ENCODE measurements at places on chromosomes 1 and 21. TPM values are rescaled to one million over a fixed set of nuclear protein-coding genes. Genes with fewer than 3 reads are reported as not detected.

The G0S2 gene
- not detected for total RNA-seq

The IER5 gene
- total RNA-seq, result 76.5 TPM

The C1QTNF12 gene
- total RNA-seq, result 1.8 TPM

The RGS7 gene
- 0.37 TPM for total RNA-seq

The TMEM82 gene
- not detected for total RNA-seq

The MFAP2 gene
- 16.7 TPM for total RNA-seq

The CYP4A22 gene
- not detected for total RNA-seq

The FCMR gene
- total RNA-seq, result 11.7 TPM

DNA sequence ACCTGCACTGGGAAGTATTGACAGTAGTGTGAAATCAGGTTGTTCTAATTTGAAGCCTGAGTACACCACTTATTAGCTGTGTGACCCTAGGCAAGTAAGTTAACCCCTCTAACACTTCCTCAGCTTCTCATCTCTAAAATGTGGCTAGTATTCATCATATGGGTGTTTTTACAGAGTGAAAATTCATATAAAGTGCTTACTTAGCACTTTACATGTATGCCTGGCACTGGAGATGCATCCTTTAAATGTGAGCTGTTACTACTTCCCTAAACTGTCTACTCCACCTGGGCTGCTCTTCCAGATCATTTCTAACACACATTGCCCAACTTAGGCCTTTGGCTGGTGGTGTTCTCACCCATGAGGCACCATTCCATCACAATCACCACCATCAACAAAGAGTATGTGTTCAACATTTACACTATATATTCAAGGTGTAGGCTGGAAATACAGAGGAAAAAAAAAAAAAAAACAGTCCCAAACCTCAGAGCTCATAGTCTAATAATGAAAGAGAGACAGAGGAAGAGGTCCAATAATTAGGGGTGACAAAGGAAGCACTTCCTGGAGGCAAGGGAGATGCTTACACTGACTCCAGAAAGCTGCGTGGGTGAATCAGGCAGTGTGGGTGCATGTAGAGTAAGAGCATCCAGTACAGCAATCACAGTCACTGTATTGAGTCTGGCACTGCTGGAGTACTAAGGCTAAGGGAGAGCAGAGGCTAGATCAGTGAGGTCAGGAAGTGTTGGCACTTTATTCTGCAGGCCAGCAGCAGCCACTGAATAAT is 3.6 kb downstream of the STX6 start:
- no peak for DNase-seq

DNA sequence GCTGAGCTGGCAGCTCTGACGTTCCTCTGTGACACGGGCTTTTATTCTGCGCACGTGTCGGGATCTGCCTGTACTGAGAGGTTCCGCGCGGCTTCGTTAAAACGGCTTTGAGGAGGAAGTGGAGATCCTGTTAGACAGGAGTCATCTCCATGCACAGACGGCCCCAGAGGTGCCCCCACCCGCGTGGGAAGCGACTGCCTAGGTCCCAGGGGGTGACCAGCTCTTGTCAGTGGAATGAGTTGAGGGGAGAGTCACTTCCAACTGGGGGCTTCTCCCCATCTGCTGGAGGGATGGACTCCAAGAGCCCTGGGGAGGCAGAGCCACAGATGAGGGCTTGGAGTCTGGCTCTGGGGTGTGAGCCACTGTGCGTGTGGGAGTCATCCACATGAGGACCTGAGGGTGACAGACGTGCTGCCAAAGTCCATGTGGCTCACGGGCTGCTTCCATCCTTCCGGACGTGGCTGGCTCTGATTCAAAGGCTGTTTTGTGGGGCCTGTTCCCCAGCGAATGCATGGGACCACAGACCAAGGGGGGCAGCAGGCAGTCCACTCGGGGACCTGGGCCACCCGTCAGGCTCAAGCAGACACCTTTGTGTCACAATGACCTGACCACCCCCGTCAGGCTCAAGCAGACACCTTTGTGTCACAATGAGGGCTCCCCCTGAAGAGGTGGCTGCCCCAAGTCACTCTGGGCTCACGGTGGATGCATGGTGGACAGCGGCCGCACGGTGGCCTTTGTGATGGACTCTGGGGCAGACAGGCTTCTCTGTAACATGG is 26.8 kb downstream of the PTTG1IP start:
- no peak for DNase-seq

- DNase-seq, result no peak
These were observed 295.0 kb downstream of the VAV3 start for GRCh38 chr1:107669996-107670395.

GRCh38 chr1:225940385-225941151 is 452 bp downstream of the LEFTY2 start:
- DNase-seq, result no peak

GRCh38 chr1:170970256-170970655 is 34.9 kb downstream of the MROH9 start:
- no peak for DNase-seq

- DNase-seq, result no peak
These were observed 83.1 kb downstream of the SCMH1 start for GRCh38 chr1:41158966-41159365.

- DNase-seq, result peak; percentile 52
These were observed 20.1 kb downstream of the FAAP20 start for GRCh38 chr1:2174348-2175054.

- no peak for DNase-seq
These were observed 71.1 kb downstream of the EPB41 start for GRCh38 chr1:28985427-28985826.

GRCh38 chr1:41222496-41222895 is 19.6 kb downstream of the SCMH1 start:
- DNase-seq, result no peak

DNA sequence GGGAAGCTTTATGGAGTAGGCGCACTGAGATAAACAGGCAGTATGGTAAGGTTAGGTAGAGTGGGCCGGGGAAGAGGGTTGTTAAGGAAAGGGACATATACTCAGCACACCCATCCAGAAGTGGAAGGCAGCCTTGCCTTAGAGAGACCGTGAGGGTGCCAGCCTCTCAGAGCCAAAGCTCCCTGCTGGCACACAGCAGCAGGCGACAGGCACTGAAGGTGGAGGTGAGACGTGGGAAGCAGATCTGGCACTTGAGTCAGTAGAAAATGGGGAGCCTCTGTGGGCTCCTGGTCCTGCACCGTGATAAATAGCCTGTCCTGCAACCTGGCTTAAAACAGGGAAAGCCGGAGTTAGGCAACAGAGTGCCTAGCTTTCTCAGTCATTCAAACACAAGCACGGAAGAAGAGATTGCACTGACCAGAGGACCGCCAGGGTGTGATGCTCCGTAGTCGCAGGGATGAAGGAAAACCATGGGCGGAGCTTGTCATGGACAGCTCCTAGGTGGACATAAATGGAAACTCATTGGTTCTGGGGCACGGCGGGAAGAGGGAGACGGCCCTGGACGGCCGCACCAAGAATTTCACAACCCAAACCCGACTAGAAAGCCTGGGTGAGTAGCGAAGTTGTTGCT is 15.5 kb downstream of the KCNK1 start:
- DNase-seq, result no peak

GRCh38 chr1:150414592-150414991 is 50.6 kb downstream of the RPRD2 start:
- no peak for DNase-seq

DNA sequence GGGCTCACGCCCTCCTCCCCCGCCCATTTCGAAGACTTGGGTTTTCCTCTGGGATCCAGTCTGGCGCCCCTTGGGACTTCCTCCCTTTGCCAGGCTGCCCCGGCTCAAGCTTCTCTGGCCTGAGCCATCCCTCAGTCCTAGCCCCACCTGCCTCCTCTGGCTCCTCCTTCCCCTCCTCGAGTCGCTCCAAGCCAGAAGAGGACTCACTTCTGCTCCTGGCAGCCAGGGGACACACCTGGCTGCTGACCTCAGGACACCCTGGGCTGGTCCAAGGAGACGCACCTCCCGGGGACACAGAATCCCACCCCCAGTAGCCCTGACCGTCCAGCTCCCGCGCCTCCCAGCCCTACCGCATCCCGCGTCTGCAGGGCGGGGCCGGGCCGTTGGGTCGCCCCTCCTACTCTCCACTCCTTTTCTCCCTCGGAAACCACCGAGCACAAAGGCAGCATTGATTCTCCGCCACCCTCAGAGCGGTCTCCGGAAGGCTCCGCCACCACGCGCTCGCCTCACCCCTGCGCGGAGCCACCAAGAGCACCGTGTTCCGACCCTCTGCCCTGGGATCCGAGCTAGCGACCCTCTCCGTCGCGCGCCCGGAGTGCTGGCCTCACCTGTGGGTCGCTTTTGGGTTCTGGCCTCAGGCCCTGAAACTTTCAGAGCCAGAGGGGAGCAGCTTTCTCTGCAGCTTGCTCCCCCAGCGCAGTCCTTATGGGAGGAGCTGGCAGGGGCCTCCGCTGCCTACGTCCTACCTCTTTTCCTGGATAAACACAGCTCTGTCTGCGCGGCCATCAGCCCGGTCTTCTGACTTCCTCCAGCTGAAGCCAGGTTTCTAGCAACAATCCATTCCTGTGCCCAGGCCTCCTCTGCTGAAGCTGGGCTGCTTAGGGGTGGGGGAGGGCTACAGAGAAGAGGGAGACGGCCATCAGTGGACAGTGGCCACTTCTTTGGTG is at the start of gene C2CD4D:
C2CD4D (minus strand) TSS at position 364 of the 947 bp plus-strand sequence. CDS start 831 bp downstream, outside the sequence.
- DNase-seq, result peak; percentile 67

GRCh38 chr21:28325618-28326017 is 667.1 kb downstream of the LTN1 start:
- DNase-seq, result no peak

- no peak for DNase-seq
These were observed 199.4 kb downstream of the KIF26B start for GRCh38 chr1:245353915-245354775.

- no peak for DNase-seq
These were observed 28.3 kb upstream of the PCBP3 start for GRCh38 chr21:45615145-45615711.

GRCh38 chr1:204093421-204093717 is 20.5 kb downstream of the SOX13 start:
- DNase-seq, result no peak

- no peak for DNase-seq
These were observed 54.1 kb downstream of the PALMD start for GRCh38 chr1:99700020-99700419.

GRCh38 chr1:72634946-72635345 is 352.6 kb upstream of the NEGR1 start:
- no peak for DNase-seq

DNA sequence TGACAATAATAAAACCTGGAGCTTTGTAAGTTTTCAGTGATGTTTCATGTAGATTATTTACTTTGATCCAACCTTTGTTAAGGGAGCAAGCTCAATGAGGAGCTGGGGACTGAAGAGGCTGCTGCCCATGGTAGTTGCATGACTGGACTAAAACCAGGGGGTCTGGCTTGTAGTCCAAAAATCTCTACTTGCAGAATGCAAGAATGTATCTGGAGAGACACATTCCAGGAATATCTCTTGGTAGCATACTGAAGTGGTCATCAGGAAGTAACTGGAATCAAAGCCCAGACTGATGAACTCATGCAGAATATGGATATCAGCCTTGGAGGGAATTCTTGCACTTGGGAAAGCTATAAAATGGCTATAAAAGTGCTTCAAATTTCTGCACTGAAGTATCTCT is 5.8 kb upstream of the KIAA0040 start:
- no peak for DNase-seq

DNA sequence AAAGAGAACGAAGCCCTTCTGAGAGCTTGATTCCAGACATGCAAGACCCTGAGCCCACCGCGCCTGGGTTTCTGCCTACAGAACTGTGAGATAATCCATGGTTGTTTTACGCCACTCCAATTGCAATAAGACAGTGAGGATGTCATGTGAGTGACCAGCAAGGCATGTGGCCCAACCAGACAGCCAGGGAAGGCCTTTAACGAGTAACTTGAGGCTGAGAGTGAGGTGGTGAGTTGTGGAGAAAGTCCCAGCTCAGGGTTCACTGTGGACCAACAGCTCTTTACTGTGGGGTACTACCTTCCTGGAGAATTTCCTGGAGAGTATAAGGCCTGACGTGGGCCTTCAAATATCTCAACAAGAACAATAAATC is 153.9 kb downstream of the ETS2 start:
- no peak for DNase-seq

DNA sequence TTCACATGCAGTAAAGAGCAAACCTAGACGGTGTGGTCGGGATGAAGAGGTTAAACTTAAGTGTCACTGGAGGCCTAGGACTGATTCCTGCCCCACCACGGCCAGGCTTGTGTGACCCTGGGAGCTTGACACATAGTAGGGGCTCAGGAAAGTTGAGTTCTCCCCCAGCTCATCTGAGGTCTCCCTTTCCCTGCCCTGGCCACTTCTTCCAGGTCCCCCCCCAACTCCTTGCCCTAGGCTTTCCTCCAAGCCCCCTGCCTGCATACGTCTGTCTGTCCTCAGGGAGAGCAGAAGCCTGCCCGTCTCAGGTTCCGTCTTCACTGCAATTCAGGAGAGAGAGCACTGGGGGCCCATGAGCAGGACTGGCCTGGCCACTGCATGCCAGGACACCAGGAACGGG is 225.8 kb downstream of the PTPRU start:
- DNase-seq, result no peak
